Activated T-helper 1 cell treated with anti-CD3 and anti-CD28 coated beads, Interleukin-2, amount 50 U/mL, for 16 hours (primary cell): ENCODE measurements at places on chromosomes 3 and 15.

- DNase-seq: no peak
Measured at GRCh38 chr3:49647741-49648140, 26.4 kb upstream of the APEH start.

GRCh38 chr3:126354776-126355175 is 2.4 kb downstream of the KLF15 start:
- DNase-seq: no peak

DNA sequence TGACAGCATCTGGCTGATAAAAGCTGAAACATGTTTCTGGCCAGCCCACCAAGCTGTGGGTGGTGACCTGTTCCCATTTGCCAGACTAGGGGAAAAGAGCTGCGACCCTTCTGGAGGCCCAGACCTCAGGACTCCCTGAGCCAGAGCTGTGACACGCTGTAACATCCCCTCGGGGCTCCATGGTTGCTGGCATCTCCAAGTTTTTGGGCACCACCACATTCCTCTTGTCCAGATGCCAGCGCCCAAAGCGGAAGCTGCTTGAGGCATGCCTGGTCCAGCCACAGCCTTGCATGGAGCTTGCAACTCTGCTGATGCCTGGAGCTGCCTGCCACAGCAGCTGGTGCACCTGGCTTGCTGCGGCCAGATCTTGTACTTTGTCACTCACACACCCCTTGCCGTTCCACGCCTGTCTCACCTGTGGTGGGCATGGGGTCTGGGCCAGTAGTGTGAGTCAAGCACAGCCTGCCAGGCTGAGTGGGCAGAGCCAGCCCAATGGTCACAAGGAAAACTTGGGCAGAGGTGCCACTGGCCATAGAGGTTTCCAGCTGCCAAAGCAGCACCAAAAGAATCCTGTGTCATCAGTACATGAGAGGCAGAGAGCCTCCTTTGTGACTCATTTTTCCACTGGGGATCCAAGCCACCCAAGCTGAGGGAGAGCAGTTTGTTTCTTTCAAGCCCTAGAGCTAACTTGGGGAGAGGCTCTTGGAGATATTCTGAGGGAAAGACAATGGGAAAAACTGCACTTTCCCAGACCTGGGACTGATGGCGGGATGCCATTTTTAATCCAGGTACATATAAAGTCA is 45.7 kb upstream of the PTX3 start:
- DNase-seq: no peak

DNA sequence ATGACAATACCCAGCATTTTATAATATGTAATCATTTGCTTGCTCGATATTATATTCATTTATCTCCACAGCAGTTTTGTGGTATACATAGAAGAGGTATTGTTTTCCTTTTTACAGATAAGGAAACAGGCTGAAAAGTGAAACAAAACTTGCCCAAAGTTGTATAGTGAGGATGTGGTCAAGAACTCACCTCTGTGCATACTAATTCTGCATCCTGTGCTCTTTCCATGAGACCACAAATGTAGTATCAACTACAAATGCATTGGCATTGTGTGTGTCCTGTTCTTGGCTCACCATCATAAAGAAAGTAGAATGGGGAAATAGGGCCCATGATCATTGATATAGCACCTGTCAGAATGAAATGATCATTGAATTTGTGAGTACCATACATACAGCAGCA is 167.3 kb downstream of the NECTIN3 start:
- DNase-seq: no peak

GRCh38 chr3:174873832-174874657 is 14.9 kb downstream of the NAALADL2 start:
- DNase-seq: no peak

GRCh38 chr3:184602372-184603150 is 41.0 kb downstream of the EPHB3 start:
- no peak for DNase-seq

DNA sequence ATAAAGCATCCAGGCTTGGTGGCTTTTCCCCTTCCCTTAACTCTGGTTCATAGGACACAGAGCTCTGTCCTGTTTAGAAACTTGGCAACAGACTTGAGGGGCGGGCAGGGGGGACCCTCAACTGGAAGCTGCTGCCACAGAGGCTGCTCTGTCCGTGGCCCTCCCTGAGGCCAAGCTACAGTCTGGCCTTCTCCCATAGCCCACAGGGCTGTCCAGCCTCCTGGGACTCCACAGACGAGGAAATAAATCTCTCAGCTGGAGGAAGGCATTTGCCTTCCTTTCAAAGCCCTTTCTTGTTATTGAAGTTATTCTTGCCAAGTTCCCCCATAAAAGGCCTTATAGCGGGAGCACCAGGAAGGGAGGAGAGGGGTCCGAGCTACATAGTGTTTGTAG is 248.8 kb upstream of the TPM1 start:
- DNase-seq: no peak

GRCh38 chr3:158463556-158463955 is 107.4 kb upstream of the MLF1 start:
- DNase-seq: no peak
